ENCODE measurements at places on chromosomes 13 and 19.

DNA sequence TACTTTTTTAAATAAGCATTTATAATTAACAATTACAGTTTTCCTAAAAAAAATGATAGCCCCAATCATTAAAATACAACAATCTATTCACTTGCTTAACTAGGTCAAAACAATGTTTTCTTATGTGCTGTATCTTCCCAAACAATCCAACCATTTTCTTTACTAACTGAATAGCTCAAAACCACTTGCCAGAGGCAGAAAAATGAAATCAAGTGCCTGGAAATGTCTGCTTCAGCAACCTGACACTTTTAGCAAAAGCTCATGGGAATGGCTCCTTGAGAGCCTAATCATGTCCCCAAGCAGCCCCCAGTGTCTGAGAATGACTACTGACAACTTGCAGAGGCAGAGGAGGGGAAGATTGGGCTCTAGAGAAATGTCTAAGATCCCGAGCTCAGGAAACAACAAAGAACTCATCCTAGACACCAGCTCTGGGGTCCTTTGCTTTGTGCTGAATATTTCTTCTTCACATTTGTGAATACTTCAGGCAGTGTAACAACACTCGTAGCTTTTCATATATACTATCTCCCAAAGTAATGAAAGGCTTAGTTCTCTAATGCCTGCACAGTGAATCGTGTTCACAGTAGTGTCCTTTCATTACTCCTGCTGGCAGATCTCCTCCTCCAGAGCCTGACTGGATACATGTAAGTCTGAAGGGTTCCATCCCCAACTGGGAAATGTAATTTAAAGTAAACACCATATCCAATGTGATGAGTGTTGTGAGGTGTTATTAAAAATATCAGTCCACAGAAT is 280.0 kb downstream of the LHFPL6 start:
- DNase-seq = no peak

GRCh38 chr13:80901111-80901510 is 560.2 kb upstream of the SPRY2 start:
- DNase-seq = no peak

GRCh38 chr13:91280801-91281200 is 66.7 kb upstream of the MIR17HG start:
- no peak for DNase-seq

- DNase-seq = no peak
Measured at GRCh38 chr19:38543807-38544568, 73.8 kb downstream of the MAP4K1 start.

- DNase-seq = no peak
Measured at GRCh38 chr13:52677823-52678222, 25.2 kb downstream of the SUGT1 start.

GRCh38 chr19:48926909-48927308 is 6.6 kb upstream of the DHDH start:
- no peak for DNase-seq

DNA sequence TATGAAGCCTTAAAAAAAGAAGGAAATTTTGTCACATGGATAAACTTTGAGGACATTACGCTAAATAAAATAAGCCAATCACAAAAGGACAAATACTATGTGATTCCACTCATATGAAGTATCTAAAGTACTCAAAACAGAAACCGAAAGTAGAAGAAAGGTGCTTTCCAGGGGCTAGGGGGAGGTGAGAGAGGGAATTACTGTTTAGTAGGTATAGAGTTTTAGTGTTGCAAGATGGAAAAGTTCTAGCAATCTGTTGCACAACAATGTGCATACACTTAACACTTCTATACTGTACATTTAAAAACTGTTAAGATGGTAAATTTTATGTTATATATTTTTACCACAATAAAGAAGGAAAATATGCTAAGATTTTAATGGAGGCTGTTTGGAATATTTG is 83.0 kb downstream of the POLR1D start:
- DNase-seq = no peak

GRCh38 chr13:43331672-43332071 is 308.3 kb downstream of the DNAJC15 start:
- DNase-seq = no peak

GRCh38 chr13:32988608-32989289 is 27.5 kb upstream of the KL start:
- no peak for DNase-seq

DNA sequence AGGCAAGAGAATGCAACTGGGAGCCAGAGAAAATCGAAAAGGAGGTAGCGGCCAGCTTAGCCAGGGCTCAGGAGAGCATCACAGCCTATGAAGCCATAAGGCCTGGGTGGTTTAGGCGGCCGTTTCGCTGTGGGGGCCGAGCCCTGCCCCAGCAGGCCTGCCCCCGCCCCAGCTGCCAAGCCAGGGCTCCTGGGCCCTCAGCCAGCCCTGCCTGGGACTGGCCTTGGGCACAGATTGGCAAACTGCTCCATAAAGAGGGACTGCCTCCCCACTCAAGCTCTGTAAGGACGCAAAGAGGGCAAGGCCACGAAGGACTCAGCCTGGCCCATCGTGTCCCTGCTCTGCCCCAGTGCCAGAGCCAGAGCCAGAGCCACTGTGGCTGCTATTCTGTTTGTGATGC is 10.2 kb downstream of the ZNF653 start:
- DNase-seq = no peak

DNA sequence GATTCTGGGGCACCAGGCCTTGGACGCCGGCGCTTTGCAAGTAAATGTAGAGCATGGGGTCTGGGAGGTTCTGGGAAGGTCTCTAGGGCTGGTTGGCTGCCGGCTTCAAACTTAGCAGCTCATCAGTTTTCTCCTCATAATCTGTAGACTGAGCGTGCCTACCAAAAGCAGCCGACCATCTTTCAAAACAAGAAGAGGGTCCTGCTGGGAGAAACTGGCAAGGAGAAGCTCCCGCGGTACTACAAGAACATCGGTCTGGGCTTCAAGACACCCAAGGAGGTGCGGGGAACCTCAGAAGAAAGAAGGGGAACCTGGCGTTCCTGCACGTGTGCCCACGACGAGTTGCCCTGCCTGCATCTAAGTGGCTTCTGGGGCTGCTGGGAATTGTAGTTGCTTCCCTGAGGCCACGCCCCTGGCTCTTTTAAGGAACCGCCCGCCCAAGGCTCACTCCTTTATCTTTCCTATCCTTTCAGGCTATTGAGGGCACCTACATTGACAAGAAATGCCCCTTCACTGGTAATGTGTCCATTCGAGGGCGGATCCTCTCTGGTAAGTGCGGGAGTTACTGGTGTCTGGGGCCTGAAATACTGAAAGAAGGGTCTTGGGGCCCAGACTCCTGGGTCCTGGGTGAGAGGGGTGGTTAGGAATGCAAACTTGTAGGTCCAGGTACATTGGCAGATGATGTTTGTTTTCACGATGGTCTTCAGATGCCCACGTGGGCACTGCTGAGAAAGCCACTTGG is 984 bp downstream of the RPS11 start:
- peak; percentile 71 for DNase-seq

DNA sequence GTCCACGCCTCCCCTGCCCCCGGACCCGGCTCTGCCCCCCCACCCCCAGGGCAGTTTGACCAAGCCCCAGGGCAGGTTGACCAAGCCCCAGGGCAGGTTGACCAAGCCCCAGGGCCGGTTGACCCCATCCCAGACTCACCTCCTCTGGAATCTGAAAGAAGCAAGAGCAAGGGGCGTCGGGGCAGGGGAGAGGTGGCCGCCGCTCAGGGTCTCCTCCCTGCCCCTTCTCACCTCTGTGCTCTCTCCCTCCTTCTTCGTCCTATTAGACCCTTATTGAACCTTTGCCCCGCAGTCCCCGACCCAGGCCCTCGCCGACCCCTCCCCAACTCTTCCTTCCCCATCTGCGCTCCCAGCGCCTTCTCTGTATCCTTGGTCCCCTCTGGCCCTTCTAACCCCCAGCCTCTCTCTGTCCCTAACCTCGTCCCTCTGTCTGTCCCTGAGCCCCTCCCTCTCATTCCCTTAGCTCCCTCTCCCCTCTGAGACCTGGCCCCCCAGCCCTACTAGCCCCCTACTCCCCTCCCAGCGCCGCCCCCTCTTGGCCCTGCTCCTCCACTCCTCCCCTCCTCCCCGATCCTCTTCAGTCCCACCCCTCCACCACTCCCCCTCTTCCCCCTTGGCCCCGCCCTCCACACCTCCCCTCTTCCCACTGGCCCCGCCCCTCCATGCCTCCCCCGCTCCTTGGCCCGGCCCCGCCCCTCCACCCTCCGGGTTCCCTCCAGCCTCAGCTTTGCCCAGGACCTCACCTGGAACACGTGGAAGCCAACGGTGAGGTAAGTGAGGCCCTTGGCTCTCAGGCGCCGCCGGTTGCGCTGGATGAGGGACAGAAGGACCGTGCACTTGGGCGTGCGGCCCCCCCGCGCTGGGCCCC is 7.6 kb downstream of the CAPN12 start:
- DNase-seq = peak; percentile 51

DNA sequence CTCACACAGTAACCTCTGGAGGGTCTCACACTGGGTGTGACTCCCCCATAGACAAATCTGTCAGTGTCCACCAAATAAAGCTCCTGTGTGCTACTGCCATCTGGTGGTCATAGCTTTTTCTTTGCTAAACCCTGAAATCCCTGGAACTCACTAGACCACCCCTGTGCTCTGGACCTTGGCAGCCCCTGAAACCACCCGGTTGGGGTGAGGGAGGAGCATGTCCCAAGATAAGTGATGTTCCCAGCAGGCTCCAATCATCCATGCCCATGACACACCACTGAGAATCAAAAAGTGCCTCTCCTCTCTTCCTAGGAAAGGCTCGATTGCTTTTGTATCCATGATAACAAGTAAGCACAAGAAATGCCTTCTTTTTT is 6.5 kb upstream of the HSD17B14 start:
- peak; percentile 45 for DNase-seq

DNA sequence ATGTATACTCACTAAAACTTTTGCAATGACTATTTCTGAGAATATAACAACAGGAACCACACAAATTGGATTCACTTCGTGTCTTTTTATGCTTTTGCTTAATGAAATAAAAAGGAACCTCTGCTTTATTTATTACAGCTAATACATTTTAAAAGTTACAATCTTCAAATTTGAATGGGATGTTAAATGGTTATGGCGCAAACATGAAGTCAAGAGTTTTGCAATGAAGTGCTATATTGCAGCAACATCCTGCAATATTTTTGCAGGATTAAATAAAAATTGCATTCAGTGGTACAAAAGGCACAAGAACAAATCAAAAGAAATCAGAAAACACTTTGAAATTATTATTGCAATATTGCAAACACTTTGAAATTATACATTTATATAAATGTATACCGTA is 1519.0 kb upstream of the MIR17HG start:
- DNase-seq = no peak

GRCh38 chr13:21987793-21988192 is 316.9 kb downstream of the FGF9 start:
- no peak for DNase-seq

DNA sequence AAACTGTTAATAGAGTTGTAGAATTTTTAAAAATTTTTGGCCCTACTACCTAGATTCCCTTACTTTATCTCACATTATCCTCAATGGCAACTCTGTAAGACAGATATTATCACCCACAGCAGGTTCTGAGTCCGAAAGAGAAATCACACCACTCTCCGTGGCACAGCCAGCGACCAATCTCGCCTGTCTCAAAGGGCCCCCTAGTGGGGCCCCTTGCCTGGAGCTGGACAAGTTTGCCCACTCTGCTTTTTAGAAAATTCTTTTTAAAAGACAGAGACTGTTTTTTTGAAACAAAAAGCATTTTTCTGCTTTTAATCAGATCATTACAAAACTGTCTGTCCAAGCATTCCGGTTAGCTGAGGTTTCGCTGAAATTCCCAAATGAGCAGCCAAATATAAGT is 21.7 kb downstream of the PHF11 start:
- no peak for DNase-seq

GRCh38 chr19:30795727-30796126 is 423.5 kb downstream of the ZNF536 start:
- DNase-seq = no peak

- DNase-seq = no peak
Measured at GRCh38 chr13:45529758-45530157, 65.0 kb downstream of the COG3 start.

DNA sequence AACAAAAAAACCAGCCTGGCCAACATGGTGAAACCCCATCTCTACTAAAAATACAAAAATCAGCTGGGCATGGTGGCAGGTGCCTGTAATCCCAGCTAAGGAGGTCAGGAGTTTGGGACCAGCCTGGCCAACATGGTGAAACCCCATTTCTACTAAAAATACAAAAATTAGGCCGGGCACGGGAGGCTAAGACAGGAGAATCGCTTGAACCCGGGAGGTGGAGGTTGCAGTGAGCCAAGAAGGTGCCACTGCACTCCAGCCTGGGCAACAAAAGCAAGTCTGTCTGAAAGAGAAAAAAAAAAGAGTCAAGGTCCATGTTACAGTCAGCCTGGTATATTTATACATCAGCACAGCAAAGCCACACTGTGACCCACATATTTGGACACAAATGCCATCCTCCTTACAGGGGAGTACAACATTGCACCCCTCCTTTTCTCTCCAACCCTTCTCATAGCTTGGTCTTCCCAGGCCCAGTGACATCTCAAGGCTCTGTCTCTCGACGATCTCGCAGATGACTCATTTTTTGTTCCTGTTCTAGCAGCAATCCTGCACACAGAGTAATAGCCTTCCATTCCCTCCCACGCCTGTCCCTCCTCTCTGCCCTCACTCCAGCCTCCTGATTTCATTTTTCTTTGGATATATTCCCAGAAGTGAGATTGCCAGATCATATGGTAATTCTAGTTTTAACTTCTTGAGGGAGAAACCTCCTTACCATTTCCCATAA is 21.0 kb upstream of the DPP9 start:
- DNase-seq = no peak

- no peak for DNase-seq
Measured at GRCh38 chr19:13010038-13010991, 15.0 kb downstream of the NFIX start.

- DNase-seq = no peak
Measured at GRCh38 chr13:80473695-80474094, 132.8 kb upstream of the SPRY2 start.

- DNase-seq = peak; percentile 25
Measured at GRCh38 chr13:27619728-27620376, 477 bp downstream of the LNX2 start.

DNA sequence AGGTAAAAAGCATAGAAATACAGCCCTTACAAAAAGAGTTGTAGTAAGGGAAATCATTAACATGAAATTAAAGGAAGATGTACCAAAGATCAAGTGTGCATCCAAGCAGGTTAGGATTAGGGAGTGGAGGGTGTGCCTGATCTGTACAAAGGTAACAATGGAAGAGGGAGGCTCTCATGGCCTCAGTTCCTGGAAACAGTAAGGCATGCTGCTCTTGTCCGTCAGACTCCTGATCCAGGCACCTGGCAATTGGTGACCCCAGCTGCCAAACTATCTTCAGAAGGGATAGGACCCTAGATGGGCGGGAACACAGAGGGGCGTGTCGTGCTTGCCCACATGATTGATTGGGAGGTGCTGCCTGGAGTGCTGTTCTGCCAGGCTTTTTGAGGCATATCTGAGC is 4.5 kb downstream of the TEX26 start:
- DNase-seq = no peak

Data from effector CD4-positive, alpha-beta T cell (primary cell).